ENCODE measurements at places on chromosomes 6 and 20. TPM values are rescaled to one million over a fixed set of nuclear protein-coding genes. Genes with fewer than 3 reads are reported as not detected.

DNA sequence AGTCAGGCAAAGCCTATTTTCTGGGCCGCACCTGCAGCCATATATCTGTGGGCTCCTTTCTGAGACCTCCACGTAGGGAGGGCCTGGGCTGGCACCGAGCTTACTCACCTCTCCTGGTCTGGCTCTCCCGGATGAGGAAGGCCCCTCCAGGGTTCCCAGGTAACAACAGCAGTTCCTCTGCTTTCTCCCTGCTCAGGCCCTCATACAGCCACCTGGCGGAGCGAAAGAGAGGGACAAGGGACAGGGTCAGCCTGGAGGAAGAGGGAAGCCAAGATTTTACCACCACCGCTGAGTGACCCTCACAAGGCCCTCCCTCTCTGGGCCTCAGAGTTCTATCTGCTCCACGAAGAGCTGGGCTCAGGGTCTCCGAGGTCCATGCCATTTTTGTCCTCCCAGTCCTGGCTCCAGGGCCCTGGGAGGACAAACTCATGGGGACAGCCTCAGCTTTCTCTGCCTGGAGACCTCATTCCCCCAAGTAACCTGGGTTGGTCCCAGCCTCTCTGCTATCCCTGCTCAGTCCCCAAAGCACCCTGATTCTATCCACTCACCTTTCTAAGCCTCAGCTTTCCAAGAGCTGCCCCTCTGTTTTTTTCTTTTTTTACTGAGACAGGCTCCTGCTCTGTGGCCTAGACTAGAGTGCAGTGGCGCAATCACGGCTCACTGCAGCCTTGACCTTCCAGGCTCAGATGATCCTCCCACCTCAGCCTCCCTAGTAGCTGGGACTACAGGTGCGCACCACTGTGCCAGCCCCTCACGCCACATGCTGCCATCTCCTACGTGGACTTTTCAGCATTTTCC is 13.3 kb downstream of the SLA2 start:
- H3K4me3 ChIP-seq, result no peak overlapping the region
- no peaks in the 10 kb centered on the region for H3K36me3 ChIP-seq
- DNase-seq, result no peak
- H3K27me3 ChIP-seq, result no peaks in the 10 kb centered on the region

GRCh38 chr6:24051942-24052589 is 73.9 kb upstream of the NRSN1 start:
- no peaks in the 10 kb centered on the region for H3K36me3 ChIP-seq
- DNase-seq, result no peak
- H3K27me3 ChIP-seq, result no peaks in the 10 kb centered on the region
- no peak overlapping the region for H3K27ac ChIP-seq
- H3K4me1 ChIP-seq, result no peaks in the 10 kb centered on the region

- DNase-seq, result no peak
- H3K4me3 ChIP-seq, result no peak overlapping the region
- H3K27me3 ChIP-seq, result no peaks in the 10 kb centered on the region
- no peaks in the 10 kb centered on the region for H3K4me1 ChIP-seq
- no peak overlapping the region for H3K27ac ChIP-seq
Observed at GRCh38 chr6:83883240-83883639, 23.8 kb downstream of the CYB5R4 start.

GRCh38 chr6:163459007-163459406 is 44.5 kb downstream of the QKI start:
- H3K4me1 ChIP-seq, result peaks cover 34% of the 10 kb centered on the region
- no peaks in the 10 kb centered on the region for H3K27me3 ChIP-seq
- H3K27ac ChIP-seq, result peak overlapping the region; percentile 73
- no peak overlapping the region for H3K4me3 ChIP-seq
- no peak for DNase-seq

GRCh38 chr6:134315974-134316441 is 1.9 kb downstream of the SGK1 start:
- peak overlapping the region; percentile 82 for H3K27ac ChIP-seq
- H3K36me3 ChIP-seq, result no peaks in the 10 kb centered on the region
- H3K4me1 ChIP-seq, result no peaks in the 10 kb centered on the region
- DNase-seq, result no peak
- H3K4me3 ChIP-seq, result no peak overlapping the region

- H3K36me3 ChIP-seq, result no peaks in the 10 kb centered on the region
- no peak for DNase-seq
- H3K4me3 ChIP-seq, result no peak overlapping the region
- H3K27ac ChIP-seq, result no peak overlapping the region
- H3K4me1 ChIP-seq, result peaks cover 58% of the 10 kb centered on the region
Observed at GRCh38 chr20:58893355-58894120, 41.0 kb downstream of the GNAS start.

- no peaks in the 10 kb centered on the region for H3K4me1 ChIP-seq
- DNase-seq, result no peak
- H3K4me3 ChIP-seq, result no peak overlapping the region
Observed at GRCh38 chr6:153172815-153173214, 41.7 kb upstream of the RGS17 start.

DNA sequence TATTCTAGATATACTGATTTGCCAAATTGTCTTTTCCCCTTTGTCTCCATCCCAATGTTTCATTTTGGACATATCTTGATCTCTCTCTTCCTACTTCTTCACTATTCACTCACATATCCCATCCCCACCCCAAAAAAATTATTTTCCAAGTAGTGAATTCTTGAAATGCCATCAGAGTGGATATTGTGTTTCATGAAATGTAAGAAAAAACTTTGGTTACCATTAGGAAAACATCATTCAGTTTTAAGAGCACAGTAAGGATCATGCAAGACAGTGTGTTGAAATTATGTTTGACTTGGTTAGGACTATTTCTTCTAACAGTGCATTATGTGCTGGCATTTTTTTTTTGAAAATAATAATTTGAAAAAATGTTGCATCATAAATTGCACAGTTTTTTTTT is 5.7 kb downstream of the RSPO3 start:
- H3K27me3 ChIP-seq, result no peaks in the 10 kb centered on the region
- DNase-seq, result no peak
- H3K4me1 ChIP-seq, result no peaks in the 10 kb centered on the region
- H3K27ac ChIP-seq, result no peak overlapping the region

DNA sequence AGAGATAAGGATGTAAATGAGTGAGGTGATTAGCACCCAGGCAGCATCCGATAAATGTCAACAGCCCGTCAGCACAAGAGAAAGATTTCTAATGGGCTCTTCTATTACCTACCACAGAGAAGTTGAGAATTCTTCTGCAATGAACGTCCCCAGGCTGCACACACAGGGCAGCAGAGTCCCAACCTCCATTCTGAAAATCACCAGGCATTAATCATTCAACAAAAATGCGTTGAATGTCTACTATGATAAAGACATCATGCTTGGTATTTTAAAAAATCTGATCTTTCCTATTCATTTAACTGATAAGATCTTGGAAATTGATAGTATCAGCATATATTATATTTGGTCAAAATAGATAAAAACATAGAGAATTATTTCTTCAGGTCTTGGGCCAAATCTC is 59.5 kb upstream of the VGLL2 start:
- H3K27ac ChIP-seq, result no peak overlapping the region
- no peaks in the 10 kb centered on the region for H3K27me3 ChIP-seq
- DNase-seq, result no peak
- H3K36me3 ChIP-seq, result no peaks in the 10 kb centered on the region

- DNase-seq, result no peak
- H3K36me3 ChIP-seq, result peaks cover 22% of the 10 kb centered on the region
- H3K4me3 ChIP-seq, result no peak overlapping the region
- H3K27ac ChIP-seq, result no peak overlapping the region
Observed at GRCh38 chr20:400454-401275, 7.4 kb upstream of the RBCK1 start.

DNA sequence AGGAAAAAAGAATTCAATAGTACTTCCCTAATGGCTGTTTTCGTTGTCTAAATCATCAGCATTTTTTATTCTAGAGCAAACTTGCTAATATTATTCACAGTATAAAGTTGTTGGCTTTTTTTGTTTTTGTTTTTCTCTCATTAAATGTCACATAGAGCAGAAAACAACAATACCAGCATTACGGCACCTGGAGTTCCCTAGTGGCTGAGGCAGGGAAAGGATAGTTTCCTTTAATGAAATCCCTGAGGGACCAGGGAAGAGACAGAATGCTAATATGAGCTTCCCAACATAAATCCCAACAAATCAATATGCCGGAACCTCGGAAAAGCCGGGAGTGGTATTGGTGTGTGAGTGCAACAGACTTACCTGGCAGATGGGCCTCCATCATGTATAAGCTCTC is 235.2 kb upstream of the ASCC3 start:
- no peak for DNase-seq
- H3K27me3 ChIP-seq, result no peaks in the 10 kb centered on the region
- no peak overlapping the region for H3K4me3 ChIP-seq
- H3K36me3 ChIP-seq, result no peaks in the 10 kb centered on the region
- H3K4me1 ChIP-seq, result no peaks in the 10 kb centered on the region

- H3K4me3 ChIP-seq, result peak overlapping the region; percentile 66
- peak; percentile 45 for DNase-seq
- H3K27me3 ChIP-seq, result no peaks in the 10 kb centered on the region
- H3K27ac ChIP-seq, result peak overlapping the region; percentile 85
- H3K36me3 ChIP-seq, result no peaks in the 10 kb centered on the region
Observed at GRCh38 chr6:116101302-116101718, 657 bp downstream of the NT5DC1 start.

GRCh38 chr6:140871911-140872310 is 1260.8 kb upstream of the GJE1 start:
- no peak overlapping the region for H3K4me3 ChIP-seq
- H3K27me3 ChIP-seq, result no peaks in the 10 kb centered on the region
- H3K27ac ChIP-seq, result no peak overlapping the region
- no peaks in the 10 kb centered on the region for H3K4me1 ChIP-seq
- no peaks in the 10 kb centered on the region for H3K36me3 ChIP-seq
- no peak for DNase-seq

GRCh38 chr6:11424395-11425034 is 113.0 kb upstream of the TMEM170B start:
- H3K27ac ChIP-seq, result peak overlapping the region; percentile 21
- DNase-seq, result no peak
- no peak overlapping the region for H3K4me3 ChIP-seq
- H3K4me1 ChIP-seq, result no peaks in the 10 kb centered on the region

TXLNB gene
- 0.22 TPM for total RNA-seq

SLC17A2 gene
- total RNA-seq, result not detected

UCKL1 gene
- 31.2 TPM for total RNA-seq

PDYN gene
- not detected for total RNA-seq

COL20A1 gene
- total RNA-seq, result not detected

SLC17A9 gene
- total RNA-seq, result 5.1 TPM

PNLDC1 gene
- 1.1 TPM for total RNA-seq

FAM83C gene
- not detected for total RNA-seq

ZNF334 gene
- 5.1 TPM for total RNA-seq

PGK2 gene
- total RNA-seq, result not detected
